ENCODE measurements at places on chromosomes 6 and 20.

DNA sequence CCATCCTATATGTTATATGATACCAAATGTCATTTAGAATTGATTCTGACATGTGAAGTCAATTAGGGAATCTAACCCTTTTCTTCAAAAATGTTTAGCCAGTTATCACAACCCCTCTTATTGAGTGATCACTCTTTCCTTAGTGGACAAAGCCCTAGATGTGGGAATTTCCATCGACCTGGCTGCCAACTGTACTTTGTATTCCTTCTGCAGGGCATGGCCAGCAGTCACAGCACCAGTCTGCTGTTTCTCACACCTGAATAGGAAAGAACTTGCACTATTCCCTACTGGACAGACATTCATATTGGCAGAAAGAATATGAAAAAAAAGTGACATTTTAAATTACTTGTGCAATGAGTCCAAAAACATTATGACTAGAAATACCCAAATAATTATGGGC lies 271.0 kb downstream of the PACRG start:
- DNase-seq, result no peak

DNA sequence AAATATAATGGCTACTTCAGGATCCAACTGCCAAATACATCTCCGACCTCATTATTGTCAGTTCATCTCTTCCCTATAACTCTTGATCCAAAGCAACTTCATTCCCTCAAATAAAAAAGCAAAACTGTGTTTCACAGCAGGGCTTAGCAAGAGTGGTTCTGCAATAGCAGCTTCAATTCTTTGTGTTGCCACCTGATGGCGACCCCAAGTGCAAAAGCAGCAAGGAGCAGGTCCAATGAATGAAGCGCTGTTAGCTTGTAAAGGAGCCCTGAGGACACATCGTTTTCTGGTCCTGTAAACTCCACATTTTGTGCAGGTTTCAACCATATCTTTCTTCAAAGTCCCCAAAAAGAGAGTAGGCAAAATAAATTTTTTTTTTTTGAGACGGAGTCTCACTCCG lies 19.6 kb downstream of the RTN4IP1 start:
- DNase-seq, result peak; percentile 29

DNA sequence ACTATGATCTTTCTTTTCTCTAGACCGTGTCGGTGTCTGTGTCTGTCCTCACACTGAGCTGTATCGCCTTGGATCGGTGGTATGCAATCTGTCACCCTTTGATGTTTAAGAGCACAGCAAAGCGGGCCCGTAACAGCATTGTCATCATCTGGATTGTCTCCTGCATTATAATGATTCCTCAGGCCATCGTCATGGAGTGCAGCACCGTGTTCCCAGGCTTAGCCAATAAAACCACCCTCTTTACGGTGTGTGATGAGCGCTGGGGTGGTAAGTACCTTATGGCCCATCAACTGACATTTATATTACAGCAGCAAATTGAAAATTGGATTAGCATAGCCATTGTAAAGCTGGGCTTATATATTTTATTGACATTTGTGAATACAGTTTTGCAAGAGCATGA lies 72.2 kb upstream of the GFRAL start:
- no peak for DNase-seq

DNA sequence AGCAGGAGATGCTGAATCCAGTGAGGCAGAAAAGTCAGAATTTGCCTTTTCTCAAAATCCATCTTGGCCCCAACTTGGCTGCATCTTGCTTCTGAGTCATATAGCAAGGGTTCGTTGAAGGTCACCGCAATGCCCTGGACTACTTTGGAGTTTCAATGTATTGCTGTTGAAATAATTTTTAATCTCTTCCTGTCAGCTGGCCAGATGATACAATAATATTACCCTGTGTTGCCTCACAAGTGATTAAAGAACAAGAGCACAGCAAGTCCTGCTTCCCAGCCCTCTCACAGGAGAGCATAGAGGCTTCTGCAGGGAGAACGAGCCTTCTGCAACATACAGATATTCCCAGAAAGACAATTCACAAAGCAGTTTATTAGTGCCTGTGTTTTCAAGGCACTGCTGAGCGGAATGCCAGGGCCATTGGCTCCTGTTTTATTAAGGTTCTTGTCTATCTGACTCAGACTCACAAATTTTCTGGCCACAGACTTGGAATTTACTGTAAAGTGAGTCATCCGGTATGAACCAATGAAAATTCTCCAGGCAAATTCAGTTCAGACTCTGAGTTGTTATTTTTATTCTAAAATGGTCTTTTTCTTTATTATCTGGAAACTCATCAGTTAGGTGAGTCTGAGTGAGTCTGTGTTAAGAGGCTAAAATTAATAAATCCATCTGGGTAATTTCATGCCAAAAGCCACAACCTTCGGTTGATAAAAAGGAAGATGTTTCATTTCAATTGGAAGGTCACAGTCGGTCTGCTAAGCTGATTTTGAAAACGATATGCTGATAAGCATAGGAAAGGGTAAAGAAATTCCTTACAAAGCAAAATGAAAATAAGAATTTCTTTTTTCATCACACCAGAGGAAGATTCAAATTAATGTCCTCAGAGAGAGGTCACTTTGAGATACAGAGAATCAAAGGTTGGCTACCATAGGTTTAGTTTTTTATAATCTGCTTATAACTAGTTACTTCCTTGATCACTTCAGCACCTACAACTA lies 289.4 kb upstream of the STXBP5 start:
- no peak for DNase-seq

- DNase-seq, result no peak
These were observed 17.6 kb upstream of the CDKN1A start for GRCh38 chr6:36660771-36661471.

- DNase-seq, result peak; percentile 57
These were observed 141.1 kb downstream of the PDSS2 start for GRCh38 chr6:107318100-107318736.

- no peak for DNase-seq
These were observed 236.2 kb downstream of the CD83 start for GRCh38 chr6:14353798-14354197.

- no peak for DNase-seq
These were observed 291.0 kb upstream of the PLCB4 start for GRCh38 chr20:8777911-8778310.

DNA sequence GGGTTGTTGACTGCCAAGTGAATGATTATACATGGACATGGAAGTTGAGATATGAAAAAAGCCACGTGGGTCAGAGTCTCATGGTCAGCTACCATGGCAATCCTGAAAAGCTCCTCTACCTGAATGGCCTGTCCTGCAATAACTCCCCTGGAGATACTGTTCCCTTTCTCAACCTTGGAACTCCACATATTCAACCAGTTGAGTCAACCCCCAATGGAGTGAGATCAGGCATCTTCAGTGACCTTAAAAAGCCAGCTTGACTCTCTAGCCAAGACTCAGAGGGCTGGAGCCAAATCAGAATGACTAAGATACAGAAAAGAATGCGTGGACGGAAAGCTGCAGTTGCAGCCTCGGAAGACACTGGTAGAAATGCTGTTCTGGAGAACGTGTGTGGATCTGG lies 341.3 kb downstream of the FOXA2 start:
- DNase-seq, result no peak

GRCh38 chr20:63658749-63659187 lies 656 bp downstream of the RTEL1 start:
- DNase-seq, result no peak

GRCh38 chr6:112237595-112237994 lies 16.8 kb downstream of the LAMA4 start:
- no peak for DNase-seq

- no peak for DNase-seq
These were observed 95.3 kb downstream of the FOXO3 start for GRCh38 chr6:108655806-108656651.

- DNase-seq, result no peak
These were observed 364.6 kb upstream of the SULF2 start for GRCh38 chr20:48149902-48150301.

GRCh38 chr6:168596344-168596743 lies 155.4 kb downstream of the SMOC2 start:
- no peak for DNase-seq

- no peak for DNase-seq
These were observed 50.0 kb downstream of the SLC23A2 start for GRCh38 chr20:4951299-4951698.

- no peak for DNase-seq
These were observed 93.9 kb downstream of the SPTLC3 start for GRCh38 chr20:13102694-13103093.

GRCh38 chr20:43827940-43828562 lies 86.6 kb upstream of the TOX2 start:
- DNase-seq, result no peak

DNA sequence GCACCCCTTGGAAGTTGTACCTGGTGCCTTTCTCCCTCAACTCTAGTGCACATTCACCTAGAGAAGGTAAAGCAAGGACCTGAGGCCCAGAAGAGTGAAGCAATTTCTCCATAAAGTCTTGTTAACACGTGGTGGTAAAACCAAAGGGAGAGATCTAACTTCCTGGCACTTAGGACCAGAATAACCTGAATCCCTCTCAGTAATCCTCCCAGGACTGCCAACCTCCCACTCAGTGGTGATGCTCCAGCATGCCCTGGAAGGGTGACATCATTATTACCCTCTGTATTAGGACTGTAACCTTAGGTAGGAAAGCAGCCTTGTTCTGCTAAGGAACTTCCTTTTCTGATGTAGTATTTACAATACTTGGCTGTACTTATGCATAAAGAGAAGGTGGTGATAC lies 330.6 kb upstream of the MARCKS start:
- DNase-seq, result no peak

DNA sequence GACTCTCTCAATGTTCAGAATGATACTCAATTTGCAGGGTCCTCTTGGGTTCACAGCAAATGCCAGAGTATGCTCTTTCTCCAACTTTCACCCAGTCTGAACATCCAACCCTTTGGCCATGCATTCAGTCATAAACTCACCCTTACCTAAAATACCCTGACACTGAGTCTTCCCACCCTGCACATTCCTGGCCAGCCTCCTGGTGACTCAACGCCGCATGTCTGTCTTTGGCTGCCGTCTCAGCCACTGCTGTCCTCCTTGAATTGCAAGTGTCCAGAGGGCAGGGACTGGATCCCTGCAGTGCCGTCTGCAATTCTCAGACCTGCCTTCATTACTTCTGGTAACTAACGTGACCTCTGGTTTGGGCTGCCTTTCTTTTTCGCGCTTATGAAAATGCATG lies 593.4 kb downstream of the QKI start:
- no peak for DNase-seq

GRCh38 chr6:40630051-40630450 lies 42.9 kb upstream of the LRFN2 start:
- DNase-seq, result no peak

GRCh38 chr6:125074120-125074519 lies 79.5 kb upstream of the TPD52L1 start:
- DNase-seq, result no peak

DNA sequence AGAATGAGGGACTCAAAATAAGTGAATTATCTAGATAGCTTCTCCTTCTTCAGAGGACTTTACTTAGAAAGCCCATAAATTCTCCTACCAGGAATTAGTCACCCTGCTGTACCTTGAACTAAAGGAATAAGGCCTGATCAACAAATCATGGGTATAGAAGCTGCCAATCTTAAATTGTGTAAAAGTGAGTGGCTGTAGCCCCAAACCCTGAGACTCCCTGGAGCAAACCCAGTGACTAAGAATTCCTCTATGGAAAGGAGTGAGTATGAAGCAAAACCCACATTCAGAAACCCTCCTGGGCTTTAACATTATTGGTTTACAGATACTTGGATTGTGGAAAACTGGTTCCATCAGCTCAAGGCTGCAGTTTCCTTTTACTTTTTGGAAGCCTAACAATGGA lies 285.8 kb upstream of the TBX18 start:
- DNase-seq, result no peak

DNA sequence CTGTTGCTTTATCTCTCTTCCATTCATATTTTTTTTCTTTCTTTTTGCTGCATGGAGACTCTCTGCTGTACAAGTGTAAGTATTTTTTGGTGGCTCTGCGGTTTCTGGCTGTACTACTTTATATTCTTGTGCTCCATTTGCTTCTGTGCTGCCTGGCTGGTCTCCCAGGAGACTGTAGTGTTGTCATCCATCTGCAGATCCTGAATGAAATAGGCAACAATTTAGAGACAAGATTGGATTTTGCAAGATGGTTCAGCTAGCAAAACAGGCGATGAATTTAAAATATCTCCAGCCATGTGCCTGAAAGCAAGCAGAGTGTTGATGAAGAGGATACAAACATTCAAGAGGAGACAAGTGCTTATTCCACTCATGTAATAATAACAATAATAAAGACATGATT lies 75.1 kb upstream of the SCGN start:
- DNase-seq, result no peak

- no peak for DNase-seq
These were observed 56.0 kb downstream of the KCNK5 start for GRCh38 chr6:39173270-39173669.

GRCh38 chr20:22619806-22620205 lies 35.4 kb upstream of the FOXA2 start:
- no peak for DNase-seq

DNA sequence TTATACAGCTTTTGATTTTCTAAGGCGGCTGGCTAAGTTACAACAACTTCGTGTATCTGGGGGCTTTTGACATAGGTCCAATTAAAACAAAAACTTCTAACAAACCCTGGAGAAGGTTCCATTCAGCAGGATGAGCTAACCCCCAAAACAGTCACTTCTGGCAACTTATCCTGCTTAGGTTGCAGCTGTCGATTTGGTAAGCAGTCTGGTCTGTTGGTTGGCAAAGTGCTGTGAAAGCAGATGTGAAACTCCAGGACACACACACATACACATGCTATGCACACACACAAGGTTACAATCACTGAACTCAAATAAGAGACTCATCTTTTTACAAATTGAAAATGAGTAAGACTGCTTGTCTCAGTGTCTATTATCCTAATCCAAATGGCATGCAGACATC lies 119.0 kb upstream of the STMND1 start:
- no peak for DNase-seq

DNA sequence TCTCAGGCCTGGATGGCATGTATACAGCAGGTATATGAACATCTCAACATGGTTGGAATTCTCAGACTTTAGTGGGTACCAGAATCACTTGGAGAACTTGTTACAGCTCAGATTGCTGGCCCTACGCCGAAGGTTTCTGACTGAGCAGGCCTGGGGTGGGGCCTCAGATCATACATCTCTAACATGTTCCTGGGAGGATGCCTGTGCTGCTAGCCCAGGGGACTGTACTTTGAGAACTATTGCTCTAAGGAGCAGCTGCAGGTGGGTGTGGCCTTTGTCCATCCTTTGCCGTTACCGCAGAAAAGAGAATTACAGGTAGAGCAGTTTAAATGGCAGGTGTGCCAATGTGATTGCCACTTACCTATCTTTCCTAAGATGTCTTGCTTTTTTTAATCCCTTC lies 310.5 kb upstream of the JAG1 start:
- no peak for DNase-seq

- DNase-seq, result no peak
These were observed 113.9 kb upstream of the THBS2 start for GRCh38 chr6:169367507-169367906.

GRCh38 chr6:20403070-20403765 lies 1.5 kb downstream of the E2F3 start:
- peak; percentile 94 for DNase-seq

- no peak for DNase-seq
These were observed 49.6 kb downstream of the CDK5RAP1 start for GRCh38 chr20:33351696-33352095.

GRCh38 chr20:1844325-1845162 lies 50.7 kb upstream of the SIRPA start:
- no peak for DNase-seq

GRCh38 chr6:107116328-107116892 lies 1.1 kb upstream of the BEND3 start:
- DNase-seq, result peak; percentile 41

- DNase-seq, result no peak
These were observed 194.1 kb downstream of the OGFRL1 start for GRCh38 chr6:71482742-71483141.

All from activated CD8-positive, alpha-beta T cell treated with anti-CD3 and anti-CD28 coated beads, Interleukin-2, amount 10 ng/mL, durations not matched to agents 7 days and 5 days (primary cell).